ENCODE measurements at places on chromosomes 16 and 17.
A peak's percentile ranks its signal among the peaks of the same experiment; 100 is the strongest.

- DNase-seq = no peak
These were observed 18.4 kb downstream of the TRAP1 start for GRCh38 chr16:3698941-3699340.

DNA sequence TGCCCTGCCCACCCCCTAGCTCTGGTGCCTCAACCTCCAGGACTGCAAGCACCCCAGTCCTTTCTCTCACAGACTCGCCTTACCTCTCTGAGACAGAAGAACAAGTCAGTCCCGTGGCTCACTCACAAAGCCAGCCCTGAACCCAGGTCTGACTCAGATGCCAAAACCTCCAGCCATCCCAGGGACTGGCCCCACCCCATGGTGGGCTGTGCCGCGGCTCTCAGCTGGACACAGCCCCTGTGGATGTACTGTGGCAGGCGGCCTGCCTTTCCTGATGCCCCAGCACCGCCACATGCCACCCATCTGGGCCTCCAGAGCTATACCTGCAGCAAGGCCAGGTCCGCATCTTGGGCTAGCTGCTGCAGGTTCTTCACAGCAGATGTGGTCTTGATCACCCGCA is 19.8 kb downstream of the MPG start:
- no peak for DNase-seq

- DNase-seq = no peak
These were observed 19.0 kb downstream of the ITGB4 start for GRCh38 chr17:75740215-75740614.

- DNase-seq = no peak
These were observed 188.6 kb downstream of the C16orf78 start for GRCh38 chr16:49562228-49562627.

DNA sequence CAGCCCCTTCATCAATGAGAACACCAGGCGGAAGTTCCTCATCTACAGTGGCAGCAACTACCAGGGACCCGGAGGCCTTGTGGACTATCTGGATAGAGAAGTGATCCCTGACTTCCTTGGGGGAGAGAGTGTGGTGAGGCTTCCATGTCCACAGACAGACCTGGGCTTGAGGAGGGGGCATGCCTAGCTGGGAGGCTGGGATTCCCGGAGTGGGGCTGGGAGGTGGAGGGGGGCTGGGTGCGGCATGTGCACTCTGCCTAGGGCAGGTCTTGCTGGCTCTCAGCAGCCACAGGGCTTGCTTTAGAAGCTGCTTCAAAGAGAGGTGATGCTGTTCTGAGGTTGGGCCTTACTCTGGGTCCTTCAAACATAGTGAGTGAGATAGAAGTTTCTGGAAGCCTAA is 27.8 kb downstream of the NAGPA start:
- no peak for DNase-seq

DNA sequence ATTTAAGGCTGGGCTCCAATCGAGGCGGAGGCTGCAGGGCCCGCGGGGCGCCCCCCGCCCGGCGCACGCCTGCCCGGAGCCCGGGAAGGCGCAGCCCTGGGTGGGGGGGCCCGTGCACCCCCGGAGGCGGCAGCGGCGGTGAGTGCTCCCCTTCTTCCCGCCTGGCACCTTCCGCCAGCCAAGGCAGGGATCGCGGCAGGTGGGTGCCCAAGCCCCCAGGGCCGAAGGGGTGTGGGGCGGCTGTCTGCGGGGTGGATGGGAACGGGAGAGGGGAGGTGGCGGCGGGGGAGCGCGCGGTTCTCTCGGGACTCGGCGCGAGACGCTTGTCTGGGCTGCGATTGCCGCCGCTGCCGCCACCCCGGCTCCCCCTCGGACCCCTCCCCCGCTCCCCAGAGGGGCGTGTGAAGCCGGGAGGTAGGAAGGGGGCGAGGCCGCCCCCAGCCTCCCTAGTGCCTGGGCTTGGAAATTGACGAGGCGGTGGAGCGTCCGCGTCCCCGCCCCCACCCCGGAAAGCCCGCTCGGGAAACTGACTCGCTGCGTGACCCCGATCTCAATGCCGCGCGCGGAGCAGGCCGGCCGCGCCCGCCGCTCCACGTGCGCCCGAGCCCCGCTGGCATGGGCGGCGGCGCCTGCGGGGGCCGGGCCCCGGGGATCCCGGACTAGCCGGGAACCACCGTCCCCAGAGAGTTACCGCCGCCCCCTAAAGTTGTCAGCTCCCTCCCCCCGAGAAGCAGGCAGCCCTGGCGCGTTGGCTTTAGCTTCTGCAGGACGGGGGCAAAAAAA is 231.5 kb downstream of the MRTFB start:
- peak; percentile 52 for DNase-seq

DNA sequence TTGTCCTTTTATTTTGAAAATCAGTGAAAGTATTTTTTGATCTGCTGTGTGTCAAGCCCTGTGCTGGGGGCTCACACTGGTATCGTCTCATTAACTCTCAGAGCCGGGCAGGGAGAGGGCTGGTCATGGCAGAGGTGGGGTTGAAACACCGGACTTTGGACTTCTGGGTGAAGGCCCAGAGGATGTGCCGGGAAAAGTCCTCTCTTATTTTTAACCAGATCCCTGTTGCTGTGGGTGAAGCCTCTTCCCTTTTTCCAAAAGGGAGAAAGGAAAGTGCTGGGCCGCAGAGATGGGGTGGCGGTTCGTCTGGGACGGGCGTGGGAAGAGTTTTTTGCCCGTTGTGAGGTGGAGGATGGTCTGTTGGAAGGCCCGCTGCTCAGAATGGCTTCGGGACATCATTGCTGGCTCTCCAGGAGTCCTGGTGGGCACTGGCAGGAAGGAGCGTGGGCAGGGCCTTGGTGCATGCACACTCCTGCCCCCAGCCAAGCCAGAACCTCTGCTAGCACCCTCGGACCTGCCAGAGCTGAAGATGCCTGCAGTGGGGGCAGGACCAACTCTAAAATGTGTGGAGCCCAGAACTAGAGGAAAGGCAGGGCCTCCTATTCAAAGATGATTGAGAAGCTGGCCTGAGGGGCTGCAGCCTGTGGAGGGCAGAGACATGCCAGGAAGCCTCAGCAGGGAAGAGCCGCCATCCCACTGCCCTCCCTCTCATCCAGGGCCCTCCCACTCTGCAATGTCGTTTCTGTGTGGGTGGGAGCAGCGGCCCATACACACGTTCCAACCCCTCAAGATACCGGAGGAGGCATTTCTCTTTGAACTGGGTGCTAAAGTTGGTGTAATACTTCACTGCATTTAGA is 213.2 kb downstream of the CCDC182 start:
- no peak for DNase-seq

GRCh38 chr16:70375636-70376611 is 29.2 kb downstream of the DDX19A start:
- no peak for DNase-seq
